ENCODE measurements at places on chromosomes 1 and 21.
A peak's percentile ranks its signal among the peaks of the same experiment; 100 is the strongest.

- no peaks in the 10 kb centered on the region for H3K27me3 ChIP-seq
- no peak overlapping the region for H3K4me3 ChIP-seq
- no peak for DNase-seq
- no peaks in the 10 kb centered on the region for H3K4me1 ChIP-seq
These were observed 65.7 kb downstream of the TMCO4 start for GRCh38 chr1:19734056-19734455.

DNA sequence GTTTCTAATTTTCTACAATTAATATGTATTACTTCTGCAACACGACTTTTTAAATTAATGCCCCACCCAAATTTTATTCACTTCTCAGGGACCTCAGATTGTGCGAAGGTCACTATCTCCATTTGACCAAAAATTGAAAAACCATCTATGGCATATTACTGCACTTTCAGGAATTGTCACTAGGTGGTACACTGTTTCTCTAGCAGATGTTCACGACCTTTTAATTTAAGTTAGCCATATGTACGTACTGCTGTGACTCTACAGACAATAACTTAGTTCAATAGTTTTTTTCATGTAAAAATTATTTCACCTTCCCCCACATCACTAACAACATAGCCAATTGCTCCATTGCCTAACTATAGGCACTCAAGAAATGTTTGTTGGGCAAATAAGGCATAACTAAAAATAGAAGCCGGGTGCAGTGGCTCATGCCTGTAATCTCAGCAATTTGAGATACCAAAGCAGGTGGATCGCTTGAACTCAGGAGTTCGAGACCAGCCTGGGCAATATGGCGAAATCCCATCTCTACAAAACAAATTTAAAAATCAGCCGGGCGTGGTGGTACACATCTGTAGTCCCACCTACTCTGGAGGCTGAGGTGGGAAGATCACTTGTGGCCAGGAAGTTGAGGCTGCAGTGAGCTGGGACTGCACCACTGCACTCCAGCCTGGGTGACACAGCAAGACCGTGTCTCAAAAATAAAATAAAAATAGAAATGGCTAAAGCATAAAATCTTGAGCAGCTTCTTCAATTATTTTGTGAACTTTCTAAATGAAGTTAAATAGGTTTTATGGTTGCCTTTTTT lies 75.7 kb upstream of the PKN2 start:
- no peak overlapping the region for H3K27ac ChIP-seq
- no peaks in the 10 kb centered on the region for H3K4me1 ChIP-seq

DNA sequence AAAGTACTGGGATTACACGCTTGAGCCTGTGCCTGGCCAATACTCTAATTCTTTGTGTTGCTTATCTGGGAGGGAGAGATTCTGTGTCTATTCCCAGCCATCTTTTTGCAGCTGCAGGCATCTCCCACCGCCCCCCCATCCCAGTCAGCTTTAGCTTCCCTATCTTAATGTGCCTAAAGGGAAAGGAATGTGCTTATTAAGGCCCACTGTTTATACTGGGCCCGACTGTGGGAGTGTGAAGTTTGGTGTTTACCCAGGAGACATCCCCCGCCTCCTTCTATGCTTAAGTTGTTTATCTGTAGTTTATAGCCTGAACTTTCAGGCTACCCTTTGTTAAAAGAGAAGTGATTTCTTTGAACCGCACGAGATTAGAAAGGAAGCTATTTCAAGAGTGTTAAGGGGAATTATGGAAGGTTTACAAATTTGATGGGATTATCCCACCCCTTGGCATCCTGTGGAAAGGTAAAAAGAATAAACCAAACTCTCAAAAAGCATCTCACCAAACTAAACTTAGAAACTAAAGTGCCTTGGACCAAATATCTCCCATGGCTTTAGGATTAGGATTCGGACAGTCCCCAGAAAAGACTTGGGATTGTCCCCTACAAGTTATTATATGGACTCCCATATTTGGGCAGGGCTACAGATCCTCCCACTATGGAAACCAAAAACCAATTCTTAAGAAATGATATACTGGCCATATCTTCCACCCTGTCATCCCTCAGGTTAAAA lies 25.5 kb upstream of the ZNF496 start:
- peaks cover 11% of the 10 kb centered on the region for H3K27me3 ChIP-seq
- H3K36me3 ChIP-seq: no peaks in the 10 kb centered on the region

GRCh38 chr1:45331436-45332345 lies 5.0 kb downstream of the HPDL start:
- no peak overlapping the region for H3K27ac ChIP-seq
- H3K4me3 ChIP-seq: no peak overlapping the region
- no peak for DNase-seq
- peaks cover 30% of the 10 kb centered on the region for H3K4me1 ChIP-seq
- peaks cover 35% of the 10 kb centered on the region for H3K36me3 ChIP-seq

GRCh38 chr1:8989821-8990220 lies 36.4 kb downstream of the SLC2A7 start:
- no peaks in the 10 kb centered on the region for H3K36me3 ChIP-seq
- no peak overlapping the region for H3K4me3 ChIP-seq
- H3K4me1 ChIP-seq: peaks cover 21% of the 10 kb centered on the region
- H3K27me3 ChIP-seq: no peaks in the 10 kb centered on the region
- H3K27ac ChIP-seq: no peak overlapping the region

DNA sequence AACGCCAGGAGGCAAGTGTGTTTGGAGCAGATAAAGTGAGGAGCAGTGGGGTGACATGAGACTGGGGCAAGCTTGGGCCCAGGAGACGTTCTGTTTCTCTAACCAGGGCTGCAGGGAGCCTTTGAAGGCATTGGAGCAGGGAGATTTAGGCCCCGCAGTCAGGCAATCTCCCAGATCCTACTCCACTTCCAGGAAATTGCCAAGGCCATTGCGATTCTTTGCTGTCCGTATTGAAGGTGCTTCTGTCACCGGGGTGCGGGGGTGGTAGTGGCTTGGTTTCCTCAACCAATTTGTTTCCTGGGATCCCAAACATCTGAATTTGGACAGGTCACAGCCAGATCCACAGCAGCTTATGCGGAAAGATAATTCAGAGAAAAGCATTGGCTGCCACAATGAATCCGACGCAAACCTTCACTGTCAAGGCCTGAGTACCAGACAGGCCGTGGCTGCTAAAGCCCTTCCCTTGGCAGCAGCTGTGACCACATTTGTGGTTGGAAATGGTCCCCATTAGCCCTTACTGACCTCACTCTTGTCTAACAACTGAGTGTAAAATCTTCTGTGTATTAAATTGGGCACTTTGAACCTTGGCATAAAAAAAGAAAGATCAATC lies 385.6 kb downstream of the PTPRU start:
- H3K4me1 ChIP-seq: no peaks in the 10 kb centered on the region
- no peaks in the 10 kb centered on the region for H3K36me3 ChIP-seq
- H3K27me3 ChIP-seq: peaks cover 2% of the 10 kb centered on the region
- DNase-seq: no peak

DNA sequence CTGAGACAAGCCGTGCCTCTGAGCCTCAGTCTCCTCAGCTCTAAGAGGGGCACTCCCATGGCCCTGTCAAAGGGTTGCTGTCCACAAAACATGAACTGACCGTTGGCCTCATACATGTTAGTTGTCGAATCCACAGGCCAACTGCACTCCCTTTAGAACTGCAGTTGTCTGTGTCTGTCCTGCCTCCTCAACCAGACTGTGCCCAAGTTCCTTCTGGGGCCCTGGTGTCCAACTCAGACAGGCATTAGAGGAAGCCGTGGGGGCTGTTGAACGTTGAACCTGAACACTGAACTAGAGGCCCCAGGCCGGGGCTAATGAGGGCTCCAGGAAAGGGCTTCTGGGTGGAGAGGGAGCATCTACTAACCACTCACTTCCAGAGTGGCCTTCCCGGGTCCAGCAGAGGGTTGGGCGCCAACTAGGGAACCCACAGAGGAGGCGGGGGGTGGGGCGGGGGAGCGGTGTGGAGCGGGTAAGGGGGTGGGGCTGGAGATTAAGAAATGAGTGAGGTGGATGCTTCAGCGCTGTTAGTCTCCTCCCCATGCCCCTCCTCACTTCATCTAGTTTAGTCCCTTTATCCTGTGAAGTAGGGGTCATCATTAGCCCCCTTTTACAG lies at the start of gene RAB42:
Gene RAB42, plus strand, starts transcription at position 558 of the 613 bp plus-strand sequence. CDS start 247 bp downstream, outside the sequence.
- H3K4me3 ChIP-seq: peak within 1 kb of the TSS; percentile 77
- H3K27ac ChIP-seq: no peak within 1 kb of the TSS
- peaks cover 3% of the 10 kb centered on the region for H3K36me3 ChIP-seq
- peaks cover 6% of the 10 kb centered on the region for H3K4me1 ChIP-seq
- no peak for DNase-seq

DNA sequence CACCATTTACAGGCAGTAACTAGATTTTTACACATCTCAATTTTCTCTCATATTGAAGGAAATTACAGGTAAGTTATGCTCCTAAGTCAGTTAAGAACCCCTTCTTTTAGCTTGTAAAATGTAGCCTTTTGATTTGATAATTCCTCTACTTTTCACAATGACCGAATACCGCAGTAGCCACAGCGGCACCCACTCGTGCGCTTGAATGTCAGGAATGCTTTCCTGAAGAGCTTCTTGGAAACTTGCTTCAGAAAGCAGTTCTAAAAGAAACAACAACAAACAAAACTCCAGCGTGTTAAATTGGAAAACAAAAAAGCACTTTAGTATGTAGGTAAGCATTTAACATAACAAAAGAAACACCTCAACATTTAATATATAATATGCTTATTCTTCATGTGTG lies 9.9 kb upstream of the DNTTIP2 start:
- no peaks in the 10 kb centered on the region for H3K27me3 ChIP-seq
- no peak overlapping the region for H3K27ac ChIP-seq
- no peak for DNase-seq
- peaks cover 27% of the 10 kb centered on the region for H3K36me3 ChIP-seq
- no peaks in the 10 kb centered on the region for H3K4me1 ChIP-seq

- no peak for DNase-seq
- H3K4me1 ChIP-seq: peaks cover 8% of the 10 kb centered on the region
- peaks cover 2% of the 10 kb centered on the region for H3K27me3 ChIP-seq
- H3K27ac ChIP-seq: no peak overlapping the region
- peaks cover 3% of the 10 kb centered on the region for H3K36me3 ChIP-seq
These were observed 35.4 kb downstream of the VANGL1 start for GRCh38 chr1:115677182-115677555.

DNA sequence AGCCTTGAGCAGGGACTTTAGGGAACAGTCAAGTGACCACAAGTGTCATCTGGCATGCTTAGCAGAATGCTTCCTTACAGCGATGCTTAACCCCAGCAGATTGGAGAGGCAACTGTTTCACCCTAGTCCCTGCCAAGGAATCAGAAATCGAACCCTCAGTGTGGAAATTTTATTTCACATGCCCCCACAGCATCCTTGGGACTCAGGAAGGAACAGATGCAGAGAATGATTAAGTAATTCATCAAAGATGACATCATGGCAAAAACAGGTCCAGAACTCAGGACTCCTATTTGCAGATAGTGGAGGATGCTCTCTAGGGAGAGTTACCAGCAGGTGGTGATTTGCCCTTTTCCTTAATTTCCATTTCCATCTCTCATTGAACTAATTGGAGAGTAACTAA lies 333.0 kb upstream of the KAZN start:
- no peak overlapping the region for H3K27ac ChIP-seq
- no peak for DNase-seq
- H3K27me3 ChIP-seq: no peaks in the 10 kb centered on the region
- H3K4me3 ChIP-seq: no peak overlapping the region

DNA sequence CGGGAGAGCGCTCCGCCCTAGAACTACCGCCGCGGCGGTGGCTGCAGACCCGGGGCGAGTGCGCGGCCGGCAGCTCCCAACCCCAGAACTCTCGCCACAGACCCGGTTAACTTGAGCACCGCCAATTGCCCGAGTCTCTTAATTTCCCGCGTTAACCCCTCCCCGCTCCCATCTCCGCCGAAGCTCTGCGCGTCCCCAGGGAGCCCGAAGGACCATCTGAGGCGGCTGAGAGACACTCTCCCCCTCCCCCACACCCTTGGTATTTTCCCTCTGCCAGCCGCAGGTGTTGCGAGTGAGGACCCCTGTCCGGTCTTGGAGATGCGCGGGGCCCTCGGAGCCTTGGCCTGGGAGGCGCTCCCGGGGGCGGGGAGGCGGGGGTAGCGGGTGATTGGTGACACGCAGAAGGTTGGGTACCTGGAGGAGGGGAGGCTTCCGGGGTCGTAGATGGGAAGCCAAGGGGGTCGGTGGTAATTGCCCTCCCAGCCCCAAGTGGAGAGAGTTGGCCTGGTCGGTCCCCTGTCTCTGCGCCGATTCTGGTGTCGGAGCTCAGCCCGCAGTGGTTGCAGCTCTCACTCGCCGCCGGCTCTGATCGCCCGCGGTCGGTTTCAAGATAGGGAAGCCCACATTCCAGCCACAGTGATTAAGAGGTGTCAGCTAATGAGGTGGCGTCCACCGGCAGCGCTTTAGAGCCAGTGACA lies 858 bp upstream of the SUSD4 start:
- no peaks in the 10 kb centered on the region for H3K36me3 ChIP-seq
- H3K4me3 ChIP-seq: peak overlapping the region; percentile 52
- H3K27me3 ChIP-seq: peaks cover 53% of the 10 kb centered on the region
- peaks cover 7% of the 10 kb centered on the region for H3K4me1 ChIP-seq
- H3K27ac ChIP-seq: no peak overlapping the region

DNA sequence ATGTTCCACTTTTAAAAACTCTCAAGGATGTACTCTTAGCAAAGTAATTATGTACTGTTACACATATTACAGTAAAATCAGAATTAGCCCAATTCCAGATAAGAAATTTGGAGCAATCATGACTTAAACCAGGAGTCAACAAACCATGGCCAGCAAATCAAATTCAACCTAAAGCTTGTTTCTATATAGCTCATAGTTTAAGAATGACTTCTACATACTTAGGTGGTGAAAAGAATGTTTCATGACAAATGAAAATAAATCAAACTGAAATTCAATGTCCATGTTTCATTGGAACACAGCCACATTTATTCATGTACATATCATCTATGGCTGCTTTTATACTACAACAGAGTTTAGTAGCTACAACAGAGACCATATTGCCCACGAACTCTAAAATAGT lies 35.1 kb downstream of the FRRS1 start:
- H3K36me3 ChIP-seq: no peaks in the 10 kb centered on the region
- H3K27me3 ChIP-seq: no peaks in the 10 kb centered on the region
- no peak overlapping the region for H3K4me3 ChIP-seq
- no peak for DNase-seq
- H3K27ac ChIP-seq: no peak overlapping the region

DNA sequence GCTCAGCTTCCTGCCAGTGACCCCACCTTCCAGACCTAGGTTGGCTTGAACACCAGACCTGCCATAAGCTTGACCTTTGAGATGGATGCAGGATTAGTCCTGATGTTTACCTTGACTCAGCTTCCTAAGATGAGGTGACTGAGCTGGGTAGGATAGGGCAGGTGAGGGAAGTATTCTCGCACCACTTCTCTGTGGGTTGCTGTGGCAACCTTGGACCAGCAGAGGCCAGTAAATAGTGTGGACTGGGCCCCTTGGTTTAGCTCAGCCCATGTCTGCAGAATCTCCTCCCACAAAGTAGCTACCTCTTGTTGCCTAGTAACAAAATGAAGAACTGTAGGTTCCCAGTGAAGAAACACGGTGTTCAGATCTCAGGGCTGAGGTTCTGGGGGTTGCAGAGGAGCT lies 8.4 kb downstream of the RPS6KA1 start:
- H3K36me3 ChIP-seq: peaks cover 15% of the 10 kb centered on the region
- DNase-seq: no peak
- no peak overlapping the region for H3K4me3 ChIP-seq
- peak overlapping the region; percentile 64 for H3K27ac ChIP-seq
- H3K4me1 ChIP-seq: peaks cover 53% of the 10 kb centered on the region
- no peaks in the 10 kb centered on the region for H3K27me3 ChIP-seq

- peaks cover 7% of the 10 kb centered on the region for H3K27me3 ChIP-seq
- no peaks in the 10 kb centered on the region for H3K4me1 ChIP-seq
- no peak for DNase-seq
- no peak overlapping the region for H3K4me3 ChIP-seq
- H3K27ac ChIP-seq: no peak overlapping the region
These were observed 111.5 kb downstream of the CAPN8 start for GRCh38 chr1:223553957-223554356.

All from activated T-helper 2 cell treated with anti-CD3 and anti-CD28 coated beads, Interferon-gamma antibody, Interleukin-2, Interleukin-4, amounts not matched to agents 10 μg/mL and 5 μg/mL and 100 μg/mL, durations not matched to agents 14 hours and 24 hours and 36 hours (primary cell).